ENCODE measurements at places on chromosomes 1 and 21.

GRCh38 chr21:19510653-19511052 is 1107.1 kb upstream of the TMPRSS15 start:
- H3K36me3 ChIP-seq = no peaks in the 10 kb centered on the region
- DNase-seq = no peak
- no peaks in the 10 kb centered on the region for H3K27me3 ChIP-seq
- no peak overlapping the region for H3K27ac ChIP-seq
- no peaks in the 10 kb centered on the region for H3K4me1 ChIP-seq

- no peak for DNase-seq
- H3K27ac ChIP-seq = no peak overlapping the region
- no peaks in the 10 kb centered on the region for H3K27me3 ChIP-seq
- H3K4me3 ChIP-seq = no peak overlapping the region
Measured at GRCh38 chr1:225689882-225690459, 37.0 kb upstream of the ENAH start.

- no peaks in the 10 kb centered on the region for H3K36me3 ChIP-seq
- no peak overlapping the region for H3K4me3 ChIP-seq
- no peaks in the 10 kb centered on the region for H3K4me1 ChIP-seq
- no peaks in the 10 kb centered on the region for H3K27me3 ChIP-seq
- H3K27ac ChIP-seq = no peak overlapping the region
Measured at GRCh38 chr1:117663156-117663902, 57.5 kb downstream of the TENT5C start.

GRCh38 chr1:218529646-218530300 is 184.6 kb downstream of the TGFB2 start:
- no peaks in the 10 kb centered on the region for H3K27me3 ChIP-seq
- H3K4me1 ChIP-seq = peaks cover 3% of the 10 kb centered on the region
- H3K36me3 ChIP-seq = no peaks in the 10 kb centered on the region
- no peak overlapping the region for H3K27ac ChIP-seq
- H3K4me3 ChIP-seq = no peak overlapping the region
- DNase-seq = no peak

Data from body of pancreas (tissue), 4 donors.